Activated T-helper 1 cell treated with anti-CD3 and anti-CD28 coated beads, Interleukin-2, amount 50 U/mL, for 16 hours (primary cell): ENCODE measurements at places on chromosomes 3 and 15.

- DNase-seq: no peak
Observed at GRCh38 chr15:66849393-66849745, 147.3 kb downstream of the SMAD6 start.

DNA sequence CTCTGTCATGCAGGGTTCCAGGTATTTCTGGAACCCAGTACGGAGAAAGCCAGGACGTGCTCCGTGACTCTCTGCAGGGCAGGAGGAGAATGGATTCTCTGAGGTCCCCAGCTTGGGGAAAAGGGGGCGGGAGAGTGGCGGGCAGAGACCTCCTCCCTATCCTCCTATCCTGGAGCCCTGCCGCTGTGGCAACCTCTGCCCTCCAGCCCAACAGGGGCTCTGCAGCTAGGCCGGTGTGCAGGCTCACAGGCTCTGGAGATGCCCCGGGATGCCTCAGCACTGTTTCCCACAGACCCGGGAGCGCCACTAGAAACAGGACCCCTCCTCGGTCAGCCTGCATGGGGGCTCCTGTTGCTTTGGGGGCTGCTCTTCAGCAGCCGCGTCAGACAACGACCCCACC, 43.1 kb downstream of the NUP210 start:
- DNase-seq: no peak

GRCh38 chr3:10557781-10558373, 52.5 kb upstream of the ATP2B2 start:
- no peak for DNase-seq

- no peak for DNase-seq
Observed at GRCh38 chr3:14795996-14796395, 22.8 kb upstream of the FGD5 start.

DNA sequence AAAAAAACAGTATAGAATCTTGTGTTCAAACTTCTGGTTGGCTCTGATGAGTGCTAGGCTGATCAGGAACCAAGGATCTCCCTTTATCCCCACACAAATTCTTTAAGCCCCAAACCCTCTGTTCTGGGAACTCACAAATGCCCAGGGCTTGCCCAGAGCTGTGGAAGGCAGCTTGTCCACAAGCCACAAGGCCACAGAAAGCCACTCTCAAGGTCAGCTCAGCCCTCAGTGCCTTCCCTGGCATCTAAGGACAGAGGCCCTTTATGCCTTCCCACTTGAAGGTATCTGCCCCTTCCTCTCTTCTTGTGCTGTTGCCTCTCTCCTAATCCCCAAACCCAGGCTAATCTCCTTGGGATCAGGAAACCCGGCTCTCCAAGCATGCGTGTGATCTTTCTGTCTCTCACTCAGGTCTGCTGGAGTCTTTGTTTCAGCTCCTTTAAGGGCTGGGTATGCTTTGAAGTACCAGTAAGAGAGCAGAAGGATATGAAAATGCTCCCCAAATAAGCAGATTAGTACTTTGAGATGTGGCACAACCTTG, 145.0 kb upstream of the TRIM42 start:
- DNase-seq: no peak

DNA sequence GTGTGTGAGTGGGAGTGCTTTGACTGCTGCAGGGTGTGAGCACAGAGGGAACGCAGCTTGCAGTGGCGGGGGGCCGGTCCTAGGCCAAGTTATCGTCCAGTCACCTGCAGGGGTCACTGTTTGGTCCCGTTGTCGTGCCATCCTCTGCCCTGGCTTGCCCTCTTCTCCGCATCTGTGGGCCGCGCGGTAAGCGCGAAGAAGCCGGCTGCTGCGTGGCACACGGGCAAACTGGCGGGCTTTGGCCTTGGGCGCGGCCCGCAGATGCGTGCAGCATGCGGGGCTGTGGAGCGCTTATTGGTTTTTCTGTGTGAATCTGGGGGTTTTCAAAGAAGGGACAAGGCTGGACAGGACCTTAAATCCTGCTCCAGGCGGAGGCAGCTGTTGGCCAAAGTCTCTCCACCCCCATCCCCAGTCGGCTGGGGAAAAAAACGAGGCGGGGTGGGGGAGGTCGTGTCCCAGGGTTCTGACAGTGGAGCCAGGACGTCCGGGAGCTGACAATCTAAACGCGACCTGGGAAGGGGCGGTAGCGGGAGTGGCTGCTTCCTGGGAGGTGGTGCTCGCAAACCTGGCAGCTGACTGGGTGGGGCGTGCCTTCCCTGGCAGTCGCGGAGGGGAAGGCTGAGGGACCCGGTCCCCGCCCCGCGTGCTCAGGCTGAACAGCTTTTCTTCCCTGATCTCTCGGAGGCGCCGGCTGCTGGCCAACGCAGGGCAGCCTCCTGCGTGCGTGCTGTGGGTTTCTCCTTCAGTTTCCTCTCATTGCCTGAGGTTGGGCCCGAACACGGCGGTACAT, 39.7 kb upstream of the VEPH1 start:
- DNase-seq: no peak
